ENCODE measurements at places on chromosomes 11 and 22.

DNA sequence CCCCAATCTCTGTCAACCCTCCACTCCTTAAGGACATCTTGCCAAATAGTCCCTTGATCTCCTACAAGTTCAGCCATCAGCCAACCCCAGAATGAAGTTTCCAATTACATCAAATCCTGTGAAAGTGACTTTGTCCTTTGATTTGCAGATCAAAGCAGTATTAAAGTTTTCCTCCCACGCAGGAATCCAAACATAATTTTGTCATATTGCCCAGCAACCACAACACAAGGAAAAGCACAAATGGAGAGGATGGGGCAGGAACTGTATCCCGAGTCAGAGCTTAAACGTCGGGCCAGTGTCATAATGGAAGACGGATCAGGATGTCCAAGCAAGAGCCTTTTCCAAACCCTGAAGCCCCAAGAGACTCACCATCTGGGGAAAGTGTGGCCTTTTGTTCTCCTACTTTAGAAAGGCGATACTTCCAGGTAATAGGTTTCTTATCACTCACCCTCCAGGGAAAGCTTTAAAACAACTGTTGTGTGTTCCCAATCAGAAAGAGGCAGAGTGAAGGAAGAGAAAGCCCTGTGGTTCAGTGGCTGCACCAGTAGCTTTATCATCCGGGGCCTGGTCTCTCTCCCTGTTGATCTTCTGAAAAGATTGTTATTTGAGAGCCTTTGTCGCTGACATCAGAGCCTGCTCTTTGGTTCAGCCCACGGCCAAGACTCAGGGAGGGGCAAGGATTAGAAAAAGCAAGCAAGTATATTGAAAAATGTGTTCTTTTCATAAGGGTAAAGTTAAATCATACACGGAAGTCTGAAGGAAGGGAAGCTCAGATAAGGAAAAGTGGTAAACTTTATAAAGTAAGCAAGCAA lies 41.7 kb downstream of the EXPH5 start:
- no peak for DNase-seq

- no peak for DNase-seq
Measured at GRCh38 chr11:102465696-102466095, 13.1 kb upstream of the TMEM123 start.

DNA sequence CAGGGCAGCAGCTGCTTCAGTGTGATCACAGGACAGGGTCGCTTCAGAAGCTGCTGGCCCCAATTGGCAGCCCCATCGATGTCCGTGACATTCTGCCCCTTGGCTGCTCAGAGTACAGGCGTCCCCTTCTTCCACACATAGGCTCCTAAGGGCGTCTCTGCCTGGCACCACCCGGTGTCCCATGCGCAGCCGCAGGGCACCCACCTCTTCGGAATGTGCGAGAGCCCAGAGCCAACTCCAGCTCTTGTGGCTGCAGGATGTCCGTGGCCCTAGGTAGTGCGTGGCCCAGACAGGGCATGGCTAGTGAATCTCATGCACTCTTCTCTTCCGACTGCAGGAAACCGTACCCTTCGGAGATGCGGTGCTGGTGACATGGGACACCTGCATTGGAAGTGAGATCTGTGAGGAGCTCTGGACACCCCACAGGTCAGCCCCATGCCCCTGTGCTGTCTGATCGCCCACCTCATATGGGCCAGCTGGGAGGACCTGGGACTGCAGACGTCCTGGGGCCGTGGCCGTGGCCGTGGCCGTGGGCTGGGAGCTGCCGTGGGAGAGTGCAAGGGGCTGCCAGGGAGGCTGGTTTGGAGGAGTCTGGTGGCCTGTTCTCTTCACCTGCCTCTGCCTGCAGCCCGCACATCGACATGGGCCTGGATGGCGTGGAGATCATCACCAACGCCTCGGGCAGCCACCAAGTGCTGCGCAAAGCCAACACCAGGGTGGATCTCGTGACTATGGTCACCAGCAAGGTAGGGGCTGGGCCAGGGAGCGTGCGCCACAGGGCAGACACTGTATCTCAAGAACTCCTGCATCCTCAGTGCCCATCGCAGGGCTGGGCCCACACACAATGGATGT lies 20.2 kb downstream of the NADSYN1 start:
- DNase-seq = no peak

DNA sequence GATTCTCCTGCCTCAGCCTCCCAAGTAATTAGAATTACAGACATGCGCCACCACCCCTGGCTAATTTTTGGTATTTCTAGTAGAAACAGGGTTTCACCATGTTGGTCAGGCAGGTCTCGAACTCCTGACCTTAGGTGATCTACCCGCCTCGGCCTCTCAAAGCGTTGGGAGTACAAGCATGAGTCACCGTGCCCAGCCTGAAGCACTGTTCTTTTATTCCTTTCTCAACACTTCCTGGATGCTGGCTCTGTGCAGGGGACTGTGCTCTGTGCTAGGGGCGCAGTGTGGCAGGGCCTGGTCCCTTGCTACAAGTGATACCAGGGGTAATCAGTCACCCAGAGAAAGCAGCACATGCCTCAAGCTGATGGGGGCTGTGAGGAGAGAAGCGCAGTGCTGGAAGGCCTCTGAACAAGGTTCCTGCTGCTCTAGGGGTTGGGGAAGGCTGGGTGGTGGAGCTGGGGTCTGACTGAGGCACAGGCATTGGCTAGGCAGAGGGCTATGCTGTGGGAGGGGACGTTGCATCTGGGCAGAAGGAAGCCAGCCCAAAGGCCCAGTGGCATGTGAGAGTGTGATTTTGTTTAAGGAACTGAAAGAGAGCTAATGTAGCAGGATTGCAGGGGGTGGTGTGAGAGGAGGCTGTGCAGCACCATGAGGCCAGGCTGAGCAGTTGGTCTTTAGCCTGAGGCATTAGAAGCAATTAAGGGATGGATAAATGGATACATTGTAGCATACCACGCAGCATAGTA lies 42.5 kb downstream of the CABIN1 start:
- DNase-seq = no peak

GRCh38 chr11:109704432-109704831 lies 282.4 kb downstream of the C11orf87 start:
- DNase-seq = no peak

- no peak for DNase-seq
Measured at GRCh38 chr22:41446057-41446501, 522 bp downstream of the TOB2 start.

DNA sequence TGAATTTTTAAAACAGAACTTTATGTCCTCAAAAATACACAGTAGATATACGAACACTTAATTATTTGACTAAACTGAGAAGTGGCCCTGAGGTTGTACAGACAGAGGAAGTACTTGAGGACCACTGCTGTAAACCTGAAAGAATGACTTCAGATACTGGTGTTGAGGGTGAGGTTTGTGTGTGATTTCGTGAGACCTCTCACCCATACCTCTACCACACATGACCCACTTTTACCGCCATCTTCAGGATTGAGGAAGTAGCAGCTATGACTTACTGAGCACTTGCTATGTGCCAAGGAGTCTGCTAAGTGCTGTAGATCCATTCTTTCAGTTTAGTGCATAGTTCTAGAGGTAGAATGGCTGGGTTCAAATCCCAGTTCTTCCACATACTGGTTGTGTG lies 21.9 kb downstream of the MMP13 start:
- no peak for DNase-seq

GRCh38 chr22:42842658-42843370 lies 14.3 kb downstream of the ARFGAP3 start:
- DNase-seq = no peak

DNA sequence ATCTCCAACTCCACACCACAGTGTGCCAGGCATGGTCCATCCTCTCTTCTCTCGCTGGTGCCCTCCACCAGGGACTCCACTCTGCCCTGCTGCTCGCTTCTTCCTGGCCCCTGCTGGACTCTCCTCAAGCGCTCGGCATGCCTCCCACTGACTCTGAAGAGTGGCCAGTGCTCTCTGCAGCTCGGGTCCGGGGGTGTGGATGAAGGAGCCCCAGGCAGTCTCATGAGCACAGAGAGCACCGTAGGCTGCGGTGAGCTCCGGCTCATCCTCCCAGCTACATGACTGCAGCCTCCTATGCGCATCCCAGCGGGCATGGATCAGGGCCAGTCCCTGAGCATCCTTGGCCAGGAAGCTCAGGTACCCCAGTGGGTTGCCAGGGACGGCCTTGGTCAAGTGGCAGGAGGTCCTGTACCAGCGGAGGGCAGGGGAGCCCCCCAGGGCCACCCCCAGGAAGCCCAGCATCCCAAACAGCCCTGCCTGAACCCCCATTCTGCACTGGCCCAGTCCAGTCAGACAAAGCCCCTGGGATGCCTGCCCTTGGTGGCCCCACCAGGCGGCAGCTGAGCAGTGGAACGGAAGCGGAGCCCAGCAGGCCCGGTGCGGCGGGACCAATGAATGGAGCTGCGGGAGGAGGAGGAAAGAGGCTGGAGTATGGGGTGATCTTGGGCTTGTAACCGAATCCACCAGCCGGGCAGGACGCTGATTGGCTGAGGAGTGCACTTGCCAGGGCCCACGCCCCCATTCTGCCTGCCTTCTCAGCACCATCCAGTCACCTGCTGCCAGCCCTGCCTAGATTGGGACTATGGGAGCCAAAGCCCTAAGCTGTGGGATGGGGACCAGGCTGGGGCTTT lies at the start of gene PLA2G3:
Gene PLA2G3, minus strand, starts transcription at position 643 of the 851 bp plus-strand sequence. Its CDS starts 154 bp downstream, at position 489.
- no peak for DNase-seq

Data from Kasumi-1 (cell line).